HFFc6 (cell line): ENCODE measurements at places on chromosomes 4 and X. TPM values are rescaled to one million over a fixed set of nuclear protein-coding genes. Genes with fewer than 3 reads are reported as not detected.
A peak's percentile ranks its signal among the peaks of the same experiment; 100 is the strongest.

DNA sequence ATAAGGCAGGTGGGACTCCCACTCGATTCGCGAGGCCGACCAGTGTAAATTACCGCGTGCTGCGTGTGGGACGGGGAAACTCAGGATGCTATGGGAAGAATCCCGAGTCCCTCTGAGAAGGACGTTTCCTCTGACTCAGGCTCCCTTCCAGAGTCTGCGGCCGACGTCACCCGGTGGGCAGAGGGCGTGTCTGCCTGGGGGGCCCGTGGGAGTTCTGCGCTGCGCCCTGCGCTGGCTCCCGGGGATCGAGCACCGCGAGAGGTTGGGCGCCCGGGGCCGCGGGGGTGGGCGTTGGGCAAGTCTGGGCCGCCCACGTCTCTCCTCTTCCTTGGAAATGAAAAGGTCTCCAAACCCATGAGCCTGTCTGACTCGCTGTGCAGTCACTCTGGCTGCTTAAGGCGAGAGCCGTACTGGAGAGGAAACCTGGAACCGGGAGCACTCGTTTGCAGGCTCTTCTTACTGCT lies 568 bp downstream of the NIPAL1 start:
- peak; percentile 57 for DNase-seq

The AMER1 gene
- 1.8 to 2.1 TPM (median 2.0 TPM) in 3 replicates for total RNA-seq

DNA sequence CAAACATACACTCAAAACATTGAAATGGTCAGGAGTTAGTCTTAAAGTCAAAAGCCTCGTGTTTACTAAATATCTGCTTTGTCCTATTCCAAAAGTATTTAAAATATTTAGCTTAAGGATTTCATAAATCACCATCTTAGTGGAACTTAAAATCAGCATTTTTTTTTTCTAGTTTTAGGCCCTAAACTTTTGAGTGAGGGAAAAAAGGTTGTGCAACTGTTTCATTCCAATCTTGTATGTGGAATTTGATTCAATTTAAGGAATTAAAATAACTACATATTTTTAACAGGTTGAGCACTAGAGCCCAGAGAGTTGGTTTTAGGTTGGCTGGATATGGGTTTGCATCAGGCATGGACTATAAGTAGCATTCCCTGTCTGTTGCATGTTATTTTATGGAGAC lies 35.7 kb upstream of the ANK2 start:
- no peak for DNase-seq

The AFF1 gene
- 30.9 to 43.6 TPM (median 36.6 TPM) in 3 replicates for total RNA-seq

The POU4F2 gene
- not detected in 3 replicates for total RNA-seq

GRCh38 chr4:8401665-8402064 lies 38.9 kb downstream of the ACOX3 start:
- no peak for DNase-seq

GRCh38 chrX:11187001-11187400 lies 75.9 kb downstream of the HCCS start:
- no peak for DNase-seq

- DNase-seq = no peak
Observed at GRCh38 chr4:83174844-83175414, 60.4 kb upstream of the PLAC8 start.

The AFM gene
- not detected in 3 replicates for total RNA-seq

DNA sequence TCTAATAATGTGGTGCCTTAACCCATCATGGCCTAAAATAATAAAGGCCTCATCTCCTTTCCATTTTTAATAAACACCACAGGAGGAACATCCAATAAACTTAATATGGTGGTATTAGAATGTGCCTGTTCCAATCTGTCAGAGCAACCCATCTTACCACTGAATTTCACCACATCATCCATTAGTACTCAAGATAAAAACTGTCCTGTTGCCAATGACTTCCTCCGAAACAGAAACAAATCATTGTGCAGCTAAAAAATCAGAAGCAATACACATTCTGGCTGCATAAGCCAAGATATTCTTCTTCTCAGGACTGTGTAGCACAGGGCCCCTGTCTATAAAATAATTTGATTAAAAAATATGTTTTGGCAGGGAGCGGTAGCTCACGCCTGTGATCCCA lies 18.5 kb downstream of the TLR10 start:
- DNase-seq = no peak

- DNase-seq = no peak
Observed at GRCh38 chr4:11489453-11490083, 60.9 kb upstream of the HS3ST1 start.

The SMIM43 gene
- total RNA-seq = 0.43 to 2.2 TPM (median 0.63 TPM) in 3 replicates

DNA sequence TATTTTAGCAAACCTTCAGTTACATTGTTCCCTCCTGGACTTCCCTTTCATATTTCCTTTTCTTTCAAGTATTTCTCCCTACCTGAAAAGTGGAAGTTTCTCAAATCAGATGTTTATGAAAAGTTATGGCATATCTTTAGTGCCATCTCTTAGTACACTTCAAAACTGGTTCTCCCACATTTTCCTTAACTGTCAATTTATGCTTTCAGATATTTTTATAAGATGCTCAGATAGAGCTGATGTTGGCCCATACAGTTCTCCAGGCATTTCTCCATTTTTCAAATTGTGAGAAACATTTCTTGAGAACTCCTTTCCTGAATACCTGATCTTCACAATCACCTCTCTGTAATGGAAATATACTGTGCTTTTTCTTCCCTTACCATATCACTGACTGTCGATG lies 32.5 kb upstream of the AP1AR start:
- DNase-seq = no peak

The NXF2B gene
- total RNA-seq = not detected in 3 replicates

DNA sequence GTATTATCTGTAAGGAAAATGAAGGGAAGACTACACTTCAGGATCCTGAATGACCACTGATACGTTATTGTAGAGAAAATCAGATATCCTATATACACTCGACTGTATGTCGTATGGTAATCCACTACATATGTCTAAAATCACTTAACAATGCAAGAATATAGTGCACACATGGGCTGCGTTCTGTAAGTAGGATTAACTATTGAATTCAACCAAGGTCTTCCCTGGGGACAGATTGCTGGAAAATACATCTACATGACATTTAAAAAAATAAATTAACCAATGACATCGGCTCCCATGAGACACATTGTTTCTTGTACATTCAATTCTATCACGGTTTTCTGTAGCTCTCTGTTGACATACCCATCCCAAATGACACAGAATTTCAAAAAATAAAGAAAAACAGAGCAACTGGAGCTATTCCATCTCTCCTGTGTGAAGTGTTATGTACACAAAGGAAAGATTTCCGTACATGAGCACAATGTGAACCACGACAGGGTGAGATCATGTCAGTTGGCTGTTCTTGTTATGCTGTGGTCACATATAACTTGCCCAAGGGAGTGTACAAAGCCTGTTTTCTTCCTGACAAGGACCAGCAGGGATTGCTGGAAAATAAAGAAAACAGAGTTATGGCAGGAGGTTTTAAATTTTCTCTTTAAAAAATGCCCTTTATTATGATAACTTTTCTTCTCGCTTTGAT lies 6.1 kb downstream of the ENOX2 start:
- DNase-seq = no peak

- no peak for DNase-seq
Observed at GRCh38 chr4:82398263-82398662, 24.5 kb upstream of the HNRNPD start.

- DNase-seq = peak; percentile 15
Observed at GRCh38 chr4:53717064-53717549, 125.8 kb upstream of the LNX1 start.

The RIPPLY1 gene
- total RNA-seq = not detected in 3 replicates

- DNase-seq = no peak
Observed at GRCh38 chr4:10085386-10085785, 31.2 kb downstream of the WDR1 start.

The FGD1 gene
- total RNA-seq = 15.7 to 17.9 TPM (median 16.0 TPM) in 3 replicates

DNA sequence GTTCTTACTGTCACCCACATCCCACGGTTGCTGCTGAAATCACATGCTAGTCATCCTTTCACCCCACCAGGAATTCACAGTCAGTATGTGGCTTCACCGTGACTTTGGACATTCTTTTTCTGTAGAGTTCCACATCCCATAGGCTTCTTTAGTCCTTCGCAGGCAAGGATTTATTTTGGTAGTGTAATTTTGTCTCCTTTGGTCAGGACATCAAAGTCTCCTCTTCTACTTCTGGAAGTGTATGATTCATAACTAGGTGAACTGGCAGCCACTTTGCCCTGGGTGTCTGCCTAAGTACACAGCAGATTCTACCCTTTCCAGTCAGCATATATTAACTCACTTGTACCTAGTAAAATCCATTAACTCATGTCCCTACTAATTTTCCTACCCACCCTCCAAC lies 38.3 kb upstream of the MMAA start:
- no peak for DNase-seq

- no peak for DNase-seq
Observed at GRCh38 chr4:102687982-102688433, 72.8 kb downstream of the MANBA start.

The FRG1 gene
- total RNA-seq = 36.0 to 38.7 TPM (median 38.4 TPM) in 3 replicates

The RBM46 gene
- not detected in 3 replicates for total RNA-seq

GRCh38 chr4:159220353-159220752 lies 117.5 kb downstream of the RAPGEF2 start:
- no peak for DNase-seq

The CT47C1 gene
- not detected in 3 replicates for total RNA-seq

The PFKFB1 gene
- not detected in 3 replicates for total RNA-seq

The RS1 gene
- not detected in 3 replicates for total RNA-seq

- no peak for DNase-seq
Observed at GRCh38 chr4:85431881-85432485, 43.0 kb upstream of the ARHGAP24 start.

GRCh38 chr4:89468602-89469001 lies 161.0 kb upstream of the GPRIN3 start:
- no peak for DNase-seq

The NUDT11 gene
- total RNA-seq = 3.7 to 5.6 TPM (median 4.8 TPM) in 3 replicates

- DNase-seq = no peak
Observed at GRCh38 chr4:145927030-145927429, 11.6 kb downstream of the ZNF827 start.

DNA sequence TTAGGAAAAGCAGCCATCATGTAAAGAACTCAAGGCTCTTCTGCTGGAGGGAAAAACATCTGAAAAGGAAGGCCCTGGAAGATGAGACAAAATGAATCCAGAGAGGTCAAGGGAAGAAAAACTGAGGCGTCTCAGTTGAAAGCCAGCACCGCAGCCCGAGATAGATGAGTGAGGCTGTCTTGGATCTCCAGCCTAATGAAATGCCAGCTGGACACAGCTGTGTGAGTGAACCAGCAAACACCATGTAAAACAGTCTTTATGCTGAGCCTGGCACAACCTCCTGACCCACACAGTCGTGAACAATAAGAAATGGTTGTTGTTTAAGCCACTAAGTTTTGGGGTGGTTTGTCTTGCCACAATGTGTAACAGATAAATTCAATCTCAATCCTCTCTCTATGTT lies 48.6 kb upstream of the RASL11B start:
- DNase-seq = no peak

The PRKG2 gene
- total RNA-seq = not detected in 3 replicates

GRCh38 chr4:1519787-1520661 lies 113.8 kb upstream of the NKX1-1 start:
- DNase-seq = no peak

- DNase-seq = no peak
Observed at GRCh38 chr4:79651456-79651855, 243.4 kb upstream of the GK2 start.

DNA sequence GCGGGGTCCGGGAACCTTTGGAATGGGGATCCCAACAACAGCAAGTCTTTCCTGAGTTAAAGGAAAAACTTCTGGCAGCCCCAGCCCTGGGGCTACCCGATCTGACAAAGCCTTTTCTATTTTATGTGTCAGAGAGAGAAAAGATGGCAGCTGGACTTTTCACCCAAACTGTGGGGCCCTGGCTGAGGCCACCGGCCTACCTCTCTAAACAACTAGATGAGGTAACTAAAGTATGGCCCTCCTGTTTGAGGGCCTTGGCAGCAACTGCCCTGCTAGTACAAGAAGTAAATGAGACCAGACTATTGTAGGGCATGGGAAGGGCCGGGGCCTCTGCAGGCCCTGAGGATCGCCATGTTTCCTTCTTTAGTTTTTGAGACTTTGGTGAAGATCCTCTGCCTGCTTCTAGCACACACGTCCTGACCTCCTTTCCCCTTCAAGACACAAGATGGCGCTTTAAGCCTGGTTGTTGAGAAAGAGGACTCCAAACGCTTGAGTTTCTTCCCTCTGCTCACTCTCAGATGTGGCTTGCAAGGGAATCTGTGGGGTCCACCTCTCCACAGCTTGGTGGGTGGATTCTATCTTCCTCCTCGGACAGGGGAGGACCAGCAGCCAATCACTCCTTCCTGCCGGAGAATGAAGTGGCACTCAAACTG lies 18.5 kb upstream of the DRD5 start:
- peak; percentile 37 for DNase-seq

DNA sequence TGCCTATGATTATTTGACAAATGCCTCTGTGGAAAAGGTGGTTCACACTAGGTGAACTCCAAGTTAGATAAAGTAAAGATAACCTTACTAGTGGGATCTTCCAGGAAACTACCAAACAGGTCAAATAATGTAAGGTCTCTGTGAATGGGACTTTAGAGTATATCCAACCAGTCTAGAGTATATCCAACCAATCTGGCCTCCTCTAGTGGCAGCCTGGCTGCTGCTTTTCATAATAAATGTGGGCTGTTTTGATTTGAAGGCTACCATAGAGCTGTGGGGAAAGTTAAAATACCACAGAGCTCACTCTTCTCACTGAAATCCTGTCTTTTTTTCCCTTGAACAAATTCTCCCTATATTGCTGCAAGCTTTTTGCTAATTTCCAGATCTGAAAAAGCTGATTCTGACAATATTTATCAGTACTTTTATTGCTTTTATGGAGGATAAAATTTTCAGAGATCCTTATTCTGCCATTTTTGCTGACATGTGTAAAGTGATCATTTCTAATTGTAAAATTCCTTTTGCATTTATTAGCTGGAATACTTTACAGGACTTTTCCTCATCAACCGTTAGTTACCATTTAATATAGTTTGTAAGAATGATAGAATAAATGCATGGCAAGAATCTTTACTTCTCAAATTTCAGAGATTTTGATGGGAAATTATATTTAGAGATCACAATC lies 111.3 kb downstream of the TET2 start:
- DNase-seq = no peak

GRCh38 chr4:112277220-112277619 lies 8.5 kb downstream of the TIFA start:
- no peak for DNase-seq

DNA sequence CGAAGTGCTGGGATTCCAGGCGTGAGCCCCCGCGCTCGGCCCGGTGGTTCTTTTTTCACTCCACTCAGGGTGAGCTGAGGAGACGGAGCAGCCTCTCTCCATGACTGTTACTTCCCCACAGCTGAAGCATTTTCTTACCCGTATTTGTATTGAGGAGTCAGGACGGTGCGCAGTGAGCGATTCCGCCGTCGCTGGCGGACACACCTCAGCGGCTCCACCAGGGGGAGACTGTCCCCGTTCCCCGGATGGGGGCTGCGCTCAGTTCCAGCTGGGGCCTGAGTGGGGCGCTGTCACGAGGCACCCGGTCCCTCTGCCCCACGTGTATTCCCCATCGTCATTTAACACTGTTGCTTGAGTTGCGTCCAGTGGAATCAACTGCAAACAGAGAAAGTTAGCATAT lies 844.0 kb upstream of the FRG1 start:
- no peak for DNase-seq

GRCh38 chr4:93168053-93168452 lies 660.5 kb upstream of the ATOH1 start:
- no peak for DNase-seq

The FDCSP gene
- total RNA-seq = not detected in 3 replicates

The SLC6A14 gene
- total RNA-seq = not detected in 3 replicates
